Neuronal stem cell (in vitro differentiated cells): ENCODE measurements at places on chromosomes 1 and 21.

GRCh38 chr1:67741121-67741520, 56.1 kb downstream of the GADD45A start:
- DNase-seq = no peak

GRCh38 chr1:241424480-241424971, 67.5 kb upstream of the RGS7 start:
- DNase-seq = no peak

DNA sequence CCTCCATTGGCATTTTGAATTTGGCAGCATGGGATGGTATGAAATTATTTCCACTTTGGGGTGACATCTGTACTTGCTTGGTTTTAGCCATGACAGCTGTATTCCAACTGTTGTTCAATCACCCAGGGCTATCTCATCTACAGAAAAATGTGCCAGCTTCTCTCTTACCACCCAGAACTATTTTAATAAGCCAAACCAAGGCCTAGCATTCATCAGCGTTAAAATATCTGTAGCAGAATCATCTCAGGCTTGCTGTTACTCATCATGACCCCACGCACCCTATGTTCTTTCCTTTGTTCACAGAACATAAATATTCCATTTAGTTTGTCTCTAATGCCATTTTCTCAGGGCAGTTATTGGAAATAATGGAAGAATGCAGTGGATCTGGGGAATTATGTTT, 49.8 kb downstream of the GIPC2 start:
- no peak for DNase-seq

GRCh38 chr1:178579562-178579961, 66.7 kb downstream of the TEX35 start:
- DNase-seq = no peak

DNA sequence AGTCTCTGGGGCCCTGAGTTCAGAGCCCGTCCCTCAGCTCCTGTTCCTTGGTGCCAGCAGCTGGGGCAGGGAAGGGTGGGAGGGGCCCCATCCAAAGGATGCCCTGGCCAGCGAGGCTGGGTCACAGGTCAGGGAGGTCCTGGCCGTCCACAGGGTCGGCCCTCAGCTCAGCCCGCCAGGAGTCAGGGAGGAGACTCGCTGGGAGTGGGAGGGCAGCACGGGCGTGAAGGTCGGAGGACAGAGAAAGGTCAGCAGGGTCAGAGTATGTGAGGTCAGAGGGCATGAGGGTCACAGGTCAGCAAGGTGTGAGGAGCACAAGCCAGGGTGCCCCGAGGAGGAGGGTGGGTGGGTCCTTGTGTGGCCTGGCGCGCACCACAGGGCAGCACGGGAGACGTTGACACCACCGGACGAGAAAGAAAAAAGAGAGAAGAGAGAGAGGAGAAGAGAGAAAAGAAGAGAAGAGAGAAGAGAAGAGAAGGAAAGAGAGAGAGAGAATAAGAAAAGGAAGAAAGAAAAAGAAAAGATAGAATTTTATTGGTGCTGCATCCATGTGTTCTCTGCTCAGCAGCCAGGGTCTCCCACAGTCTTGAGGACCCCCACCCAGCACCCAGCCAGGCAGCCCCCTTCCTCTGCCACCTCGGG, 7.1 kb downstream of the PERM1 start:
- DNase-seq = no peak

GRCh38 chr1:11187931-11188330, 1.2 kb upstream of the ANGPTL7 start:
- DNase-seq = no peak

DNA sequence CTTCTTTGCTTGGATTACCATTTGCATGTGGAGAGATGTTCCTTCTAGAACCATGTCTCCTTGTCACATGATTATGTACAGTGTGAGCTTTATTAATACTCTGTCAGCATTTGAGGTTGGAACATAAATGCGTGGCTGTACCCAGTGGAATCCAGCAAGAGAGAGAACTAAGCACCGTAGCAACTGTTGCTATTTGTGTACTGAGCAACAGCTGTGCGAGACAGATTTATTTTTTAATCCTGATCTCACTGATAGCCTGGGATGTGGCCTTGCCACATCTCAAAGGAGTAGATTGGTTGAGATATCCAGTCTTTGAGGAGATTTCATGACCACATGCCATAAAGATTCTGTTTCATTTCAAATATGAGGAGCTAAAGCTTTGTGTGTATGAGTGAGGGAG, 43.4 kb downstream of the KIF1B start:
- DNase-seq = no peak

DNA sequence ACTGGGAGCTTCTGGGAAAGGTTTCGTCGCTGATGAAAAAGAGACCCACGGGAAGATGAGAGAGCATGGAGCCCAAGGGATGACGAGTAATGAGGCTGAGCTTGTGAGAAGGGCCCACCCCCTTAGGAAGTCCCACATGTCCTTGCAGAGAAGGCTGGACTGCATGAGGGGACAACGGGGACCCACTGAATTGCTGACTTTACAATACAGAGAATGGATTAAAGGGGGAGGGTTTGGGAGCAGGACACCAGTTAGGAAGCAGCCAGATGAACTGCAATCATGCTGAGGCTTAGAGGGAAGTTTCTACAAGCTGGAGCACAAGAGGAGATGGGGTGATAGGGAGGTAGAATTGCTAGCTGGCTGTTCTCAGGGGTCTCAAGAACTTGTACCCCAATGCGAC, 5.5 kb upstream of the TMEM51 start:
- DNase-seq = no peak

DNA sequence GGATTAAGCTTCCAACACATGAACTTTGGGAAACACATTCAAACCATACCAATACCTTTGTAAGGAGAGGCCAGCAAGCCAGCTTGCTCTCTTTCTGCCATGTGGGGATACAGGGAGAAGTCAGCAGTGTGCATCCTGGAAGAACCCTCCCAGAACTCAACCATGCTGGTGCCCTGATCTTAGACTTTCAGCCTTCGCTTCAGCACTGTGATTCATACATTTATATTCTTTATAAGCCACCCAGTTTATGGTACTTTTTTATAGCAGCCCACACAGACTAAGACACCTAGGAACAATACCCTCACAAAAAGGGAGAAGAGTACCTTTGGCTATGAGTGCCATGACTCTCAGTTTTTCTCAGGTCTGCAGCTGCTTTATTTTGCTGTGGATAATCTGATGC, 35.9 kb downstream of the C1orf87 start:
- no peak for DNase-seq

DNA sequence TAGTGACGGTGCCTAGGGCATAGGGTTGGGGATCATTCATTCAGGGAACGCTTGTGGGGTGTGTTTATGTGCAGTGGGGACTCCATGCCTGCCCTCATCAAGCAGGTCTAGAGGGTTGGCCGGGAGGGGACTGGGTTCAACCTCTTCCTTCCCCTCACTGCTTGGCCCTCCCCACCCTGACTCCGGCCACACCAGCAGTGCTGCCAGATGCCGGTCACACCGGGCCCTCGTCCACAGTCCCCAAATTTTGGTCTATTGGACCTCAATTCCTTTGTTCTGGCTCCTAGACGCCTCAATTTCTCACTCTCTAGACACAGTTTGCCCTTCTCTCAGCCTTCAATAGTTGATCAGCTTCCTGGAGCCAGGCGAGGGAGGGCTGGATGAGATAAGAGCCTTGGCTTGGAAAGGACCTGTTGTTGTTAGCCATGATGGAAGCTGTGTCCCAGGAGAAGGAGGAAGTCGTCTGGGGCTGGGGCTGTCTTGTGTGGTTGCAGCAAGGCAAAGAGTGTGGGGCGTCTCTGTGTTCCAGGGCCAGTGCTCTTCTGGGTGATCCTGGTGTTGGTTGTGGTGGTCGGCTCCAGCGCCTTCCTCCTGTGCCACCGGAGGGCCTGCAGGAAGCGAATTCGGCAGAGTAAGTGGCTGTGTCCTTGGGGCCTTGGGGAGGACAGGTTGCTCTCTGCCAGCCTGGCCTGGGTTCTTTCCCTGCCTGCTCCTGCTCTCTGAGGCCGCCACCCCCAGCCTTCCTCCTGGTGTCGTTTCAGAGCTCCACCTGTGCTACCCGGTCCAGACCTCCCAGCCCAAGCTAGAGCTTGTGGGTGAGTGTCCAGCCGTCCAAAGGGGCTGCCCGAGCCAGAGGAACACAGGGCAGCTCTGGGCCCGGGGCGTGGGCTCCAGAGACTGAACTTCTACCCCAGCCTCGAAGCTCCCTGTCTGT, 41.1 kb upstream of the TNFRSF1B start:
- DNase-seq = no peak

- no peak for DNase-seq
Measured at GRCh38 chr21:43702785-43703034, 16.2 kb upstream of the PDXK start.

GRCh38 chr1:201014816-201015200, 8.7 kb downstream of the KIF21B start:
- DNase-seq = no peak

- DNase-seq = no peak
Measured at GRCh38 chr1:1385931-1386330, 10.9 kb upstream of the AURKAIP1 start.

DNA sequence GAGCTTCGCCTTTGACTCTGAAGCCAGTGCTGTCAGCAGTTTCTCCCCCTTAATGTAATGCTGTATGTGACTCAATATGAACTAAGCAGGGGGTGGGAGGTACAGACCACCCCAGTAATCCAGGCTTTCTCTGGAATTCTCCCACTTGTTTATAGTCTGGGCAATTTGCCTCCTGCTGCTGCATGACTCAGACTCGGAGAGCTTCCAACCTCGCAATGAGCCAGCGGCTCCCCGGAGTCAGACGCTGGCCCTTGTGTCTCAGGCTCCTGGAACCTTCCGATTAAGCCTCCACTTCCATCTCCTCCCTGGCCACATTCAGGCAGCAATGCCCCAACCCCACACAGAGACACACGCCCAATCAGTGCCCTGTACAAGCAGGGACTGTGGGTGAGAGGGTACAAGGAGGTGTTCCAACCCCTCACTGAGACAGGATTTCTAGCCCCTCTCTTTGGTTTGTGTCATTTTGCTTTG, 471.7 kb upstream of the VAMP3 start:
- no peak for DNase-seq

DNA sequence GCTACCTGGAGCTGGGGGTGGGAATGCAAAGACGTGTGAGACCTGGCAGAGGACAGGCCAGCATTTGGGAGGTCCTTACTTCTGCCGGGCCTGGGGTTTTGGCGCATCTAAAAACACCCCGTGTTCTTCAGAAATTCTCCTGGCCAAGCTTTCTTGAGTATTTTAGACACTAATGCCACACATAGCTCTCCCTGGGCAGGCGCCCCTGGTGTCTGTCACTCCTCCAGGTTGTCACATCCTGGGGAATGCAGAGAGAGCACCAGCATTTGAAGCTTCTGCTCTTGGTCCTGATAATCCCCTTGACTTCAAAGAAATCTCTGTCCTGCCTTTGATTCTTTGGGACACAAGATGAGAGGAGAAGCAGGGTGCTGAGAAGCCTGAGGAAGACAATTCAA, 6.0 kb downstream of the CAPN9 start:
- no peak for DNase-seq

DNA sequence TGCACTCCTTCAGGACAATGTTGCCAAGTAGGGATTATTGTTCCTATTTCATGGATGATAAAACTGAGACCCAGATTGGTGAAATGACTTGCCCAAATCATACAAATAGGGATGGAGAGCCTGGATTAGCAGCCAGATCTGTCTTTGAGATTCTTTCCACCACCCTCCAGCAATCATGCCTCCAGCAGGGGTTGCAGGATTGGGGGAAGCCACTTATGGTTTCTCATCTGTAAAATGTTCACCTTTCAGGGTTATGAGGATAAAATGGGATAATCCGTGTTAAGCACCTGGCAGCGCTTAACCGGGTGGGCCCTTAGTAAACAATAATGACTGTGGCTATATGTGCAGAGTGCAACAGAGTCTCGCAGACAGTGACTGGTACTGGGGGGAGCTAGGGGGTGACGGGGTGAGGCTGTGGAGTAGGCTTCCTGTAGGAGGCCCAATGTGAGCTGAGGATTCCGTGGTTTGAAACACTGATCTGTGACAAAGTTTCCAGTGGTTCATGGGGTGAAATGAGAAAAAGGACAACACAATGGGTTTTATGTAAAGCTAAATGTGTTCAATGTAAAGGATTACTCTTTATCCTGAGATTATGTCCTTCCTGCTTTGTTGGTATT, 33.7 kb upstream of the FOXO6 start:
- no peak for DNase-seq

GRCh38 chr1:87888446-87888845, 559.8 kb downstream of the LMO4 start:
- DNase-seq = no peak

- no peak for DNase-seq
Measured at GRCh38 chr1:227913396-227913763, 34.4 kb downstream of the WNT9A start.

- peak; percentile 76 for DNase-seq
Measured at GRCh38 chr1:5745800-5746610, 246.2 kb downstream of the NPHP4 start.

DNA sequence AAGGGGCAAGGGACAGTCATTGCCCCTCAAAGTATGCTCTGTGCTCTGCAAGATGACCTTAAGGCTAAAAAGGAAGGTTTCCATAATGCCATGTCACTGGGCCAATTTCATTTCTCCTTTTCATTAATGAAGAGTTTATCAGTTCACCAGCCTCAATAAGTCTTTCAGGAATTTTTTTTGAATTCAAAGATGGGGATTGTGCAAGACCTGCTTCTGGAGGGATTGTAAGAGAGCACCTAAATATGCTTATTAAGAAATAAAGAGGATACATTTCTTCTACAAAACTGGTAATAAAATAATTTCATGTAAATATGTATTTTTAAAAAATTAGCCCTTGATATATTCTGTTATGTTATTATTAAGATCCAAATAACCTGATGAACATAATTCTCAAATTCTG, 86.8 kb upstream of the RGS4 start:
- DNase-seq = no peak
